ENCODE measurements at places on chromosomes 11 and 22.

DNA sequence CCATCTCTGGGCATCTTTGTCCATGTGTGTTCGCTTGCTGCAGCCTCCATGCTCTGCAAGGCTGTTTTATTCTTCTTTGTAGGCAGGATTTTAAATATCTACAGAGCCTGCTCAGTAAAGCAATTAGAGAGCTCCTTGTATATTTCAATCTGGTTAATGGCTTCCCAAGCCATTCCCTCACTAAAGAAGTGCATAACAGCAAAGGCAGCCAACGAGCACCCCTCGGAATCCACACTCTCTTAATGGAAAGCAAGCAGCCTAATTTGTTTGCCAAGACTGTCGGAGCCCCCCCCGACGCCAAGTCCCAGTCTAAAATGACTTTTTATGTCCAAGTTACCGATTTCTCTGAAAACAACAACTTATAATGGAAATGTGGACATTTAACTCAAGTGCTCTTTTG, 123.6 kb downstream of the ARL14EP start:
- no peak for DNase-seq

DNA sequence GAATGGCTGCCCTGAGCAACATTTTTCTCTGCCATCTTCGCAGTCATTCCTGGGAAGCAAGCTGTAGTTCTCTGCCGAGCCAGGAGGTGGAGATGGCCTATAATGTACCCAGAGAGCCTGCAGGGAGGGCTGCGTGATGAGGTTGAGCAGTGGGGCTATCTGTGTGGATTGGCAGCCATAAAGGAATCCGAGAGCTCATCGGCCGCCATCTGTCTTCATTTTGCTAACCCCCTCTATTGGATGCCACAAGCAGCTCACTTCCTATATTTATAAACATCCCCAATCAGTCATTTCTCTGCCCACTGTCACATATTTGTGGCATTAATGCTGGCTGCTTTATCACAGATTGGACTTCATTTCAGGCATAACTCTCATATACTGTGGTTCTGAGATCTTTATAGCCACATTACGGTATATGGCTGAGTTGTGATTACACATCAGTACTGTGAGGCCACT, 209.5 kb downstream of the NTM start:
- DNase-seq = peak; percentile 0

GRCh38 chr11:129871914-129872313, 23.5 kb downstream of the NFRKB start:
- no peak for DNase-seq

- DNase-seq = no peak
Observed at GRCh38 chr11:78460471-78460870, 42.9 kb upstream of the GAB2 start.

DNA sequence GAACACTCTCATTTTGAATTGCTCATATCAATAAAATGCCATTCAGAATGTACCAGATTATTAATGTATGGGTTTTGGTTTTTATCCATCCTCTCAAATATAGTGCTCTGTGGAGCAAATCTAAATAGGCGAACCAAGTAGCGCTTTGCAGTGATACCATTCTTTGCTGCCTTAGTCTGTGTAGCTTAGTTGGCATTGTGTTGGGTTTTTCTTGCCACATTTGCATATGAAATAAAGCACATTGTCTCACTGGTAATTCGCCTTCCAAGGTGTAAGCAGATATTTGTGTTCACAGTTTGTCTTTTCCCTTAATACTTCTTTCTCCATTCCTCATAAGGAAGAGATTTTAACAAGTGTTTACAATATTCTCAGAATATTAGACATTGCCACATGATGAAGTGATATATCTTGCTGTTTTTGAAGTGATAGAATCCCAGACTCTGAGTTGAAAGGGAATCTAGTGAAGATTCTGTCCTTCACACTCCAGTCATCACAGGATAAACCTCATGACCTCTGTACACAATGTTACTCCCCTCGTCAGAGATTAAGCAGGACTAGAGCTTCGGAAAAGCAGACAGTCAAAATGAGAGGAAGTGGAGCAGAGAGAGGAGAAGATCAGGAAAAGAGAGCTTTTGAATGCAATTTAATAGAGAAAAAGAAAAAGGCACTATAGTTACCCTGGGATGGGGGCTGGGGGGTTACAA, 16.5 kb downstream of the C11orf91 start:
- no peak for DNase-seq

DNA sequence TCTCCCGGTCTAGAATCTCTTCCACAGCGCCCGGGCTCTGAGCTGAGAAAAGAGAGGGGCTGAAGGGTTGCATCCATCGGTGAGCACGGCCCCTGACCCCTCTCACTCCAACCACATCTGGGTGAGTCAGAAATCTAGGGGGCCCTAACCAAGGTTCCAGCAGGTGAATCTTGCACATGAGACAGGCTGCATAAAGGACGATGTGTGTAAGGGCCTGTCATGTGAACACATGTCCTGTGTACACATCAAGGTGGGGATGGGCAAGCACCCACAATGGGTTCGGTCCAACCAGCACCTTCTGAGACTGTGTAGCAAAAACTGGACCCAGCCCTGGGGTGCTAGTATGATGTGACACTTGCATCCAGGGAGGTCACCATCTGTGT, 1.2 kb downstream of the BET1L start:
- DNase-seq = no peak

Data from NCI-H1694 (cell line).